Kidney capillary endothelial cell (primary cell): ENCODE measurements at places on chromosomes 1 and 21.

DNA sequence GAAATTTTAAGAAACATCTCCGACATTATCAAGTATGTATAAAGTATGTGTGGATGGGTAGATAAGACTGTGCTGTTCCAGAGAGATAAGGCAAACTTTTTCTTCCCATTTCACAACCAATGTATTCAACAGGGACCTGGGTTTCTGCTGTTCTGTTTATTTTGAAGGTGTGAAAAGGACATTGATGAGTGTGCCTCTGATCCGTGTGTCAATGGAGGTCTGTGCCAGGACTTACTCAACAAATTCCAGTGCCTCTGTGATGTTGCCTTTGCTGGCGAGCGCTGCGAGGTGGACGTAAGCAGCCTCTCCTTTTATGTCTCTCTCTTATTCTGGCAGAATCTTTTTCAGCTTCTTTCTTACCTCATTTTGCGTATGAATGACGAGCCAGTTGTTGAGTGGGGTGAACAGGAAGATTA is 174.0 kb downstream of the CRB1 start:
- DNase-seq = no peak

- DNase-seq = no peak
Observed at GRCh38 chr21:34857874-34858273, 189.1 kb downstream of the CLIC6 start.

DNA sequence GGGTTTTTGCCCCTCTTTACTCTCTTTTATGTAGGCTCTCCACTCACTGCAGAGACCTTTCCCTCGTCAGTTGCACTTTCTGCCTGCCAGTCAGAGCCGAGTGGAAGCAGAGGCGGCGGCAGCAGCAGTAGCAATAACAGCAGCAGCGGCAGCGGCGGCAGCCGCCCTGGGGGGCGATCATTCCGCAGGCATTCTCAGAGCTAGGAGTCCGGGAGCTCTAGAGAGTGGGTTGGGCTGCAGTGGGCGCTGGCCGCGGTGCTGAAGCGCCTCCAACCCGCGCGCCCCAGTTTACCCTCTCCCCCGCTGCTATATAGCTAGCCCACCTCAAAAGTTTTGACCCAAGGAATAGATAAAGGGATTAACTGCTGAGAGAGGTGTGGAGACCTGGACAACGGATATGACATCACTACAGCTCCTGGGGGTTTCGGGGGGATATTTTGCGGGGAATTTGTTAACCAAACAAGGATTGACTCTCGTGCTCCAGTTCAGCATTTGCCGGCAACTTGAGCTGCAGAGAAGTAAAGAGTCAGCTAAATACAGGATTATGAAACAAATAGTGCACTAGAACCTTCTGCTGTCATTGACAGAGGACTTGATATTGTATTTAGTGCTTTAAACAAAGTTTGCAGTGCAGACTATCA is at the start of gene OLFM3:
Gene OLFM3, minus strand, starts transcription at position 102 of the 641 bp plus-strand sequence.
- DNase-seq = peak; percentile 0

GRCh38 chr1:214233856-214234634 is 46.9 kb upstream of the SMYD2 start:
- DNase-seq = no peak

DNA sequence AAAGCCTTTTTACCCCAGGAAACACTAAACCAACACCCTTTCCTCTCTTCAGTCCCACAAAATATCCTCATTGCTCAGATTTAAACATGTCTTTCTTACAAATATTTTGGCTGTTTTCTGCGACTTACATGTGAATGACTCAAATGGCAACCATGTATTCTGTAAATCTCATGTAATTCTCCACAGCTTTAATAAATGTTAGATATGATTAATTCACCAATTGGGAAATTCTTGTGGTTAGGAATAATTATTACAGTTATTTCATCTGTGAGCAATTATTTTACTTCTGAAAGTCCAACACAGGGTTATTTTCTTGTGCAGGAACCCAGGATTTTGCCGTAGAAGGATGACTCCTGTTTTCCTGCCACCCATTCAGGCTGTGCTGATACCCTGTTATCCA is 431.5 kb downstream of the LMO4 start:
- no peak for DNase-seq

- DNase-seq = no peak
Observed at GRCh38 chr21:46025113-46025770, 43.7 kb downstream of the COL6A1 start.

DNA sequence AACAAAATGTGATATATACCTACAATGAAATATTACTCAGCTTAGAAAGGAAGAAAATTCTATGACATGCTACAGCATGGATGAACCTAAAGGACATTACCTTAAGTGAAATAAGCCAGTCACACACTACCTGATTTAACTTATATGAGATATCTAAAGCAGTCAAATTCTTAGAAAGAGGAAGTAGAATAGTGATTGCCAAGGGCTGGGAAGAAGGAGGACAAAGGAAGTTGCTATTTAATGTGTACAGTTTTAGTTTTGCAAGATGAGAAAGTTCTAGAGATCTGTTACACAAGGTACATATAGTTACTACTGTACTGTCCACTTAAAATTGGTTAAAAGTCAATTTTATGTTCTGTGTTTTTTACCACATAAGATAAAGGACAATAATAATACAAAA is 87.5 kb upstream of the KCTD3 start:
- no peak for DNase-seq

DNA sequence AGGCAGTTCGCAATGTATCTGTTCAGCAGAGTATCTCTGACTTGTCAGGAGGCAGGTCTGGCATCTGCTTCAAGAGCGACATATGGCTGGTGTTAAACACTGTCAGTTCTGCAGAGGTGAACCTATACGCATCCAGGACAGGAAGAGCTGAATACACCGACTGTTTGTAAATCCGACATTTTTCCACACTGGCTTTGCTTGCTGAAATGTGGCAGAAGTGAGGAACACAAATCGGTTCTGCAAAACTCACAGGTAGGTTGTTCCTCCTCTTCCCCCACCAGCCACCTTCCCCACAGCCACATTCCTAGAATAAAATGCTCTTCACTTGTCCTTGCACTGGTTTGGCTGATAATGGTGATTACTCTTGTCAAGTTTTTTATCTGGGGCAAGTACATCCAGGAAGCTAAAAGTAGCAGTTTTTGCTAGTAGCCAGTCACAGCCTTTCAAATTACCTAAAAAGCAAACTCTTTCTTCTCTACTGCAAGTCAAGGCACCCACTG is 289.2 kb downstream of the GRIK1 start:
- no peak for DNase-seq

DNA sequence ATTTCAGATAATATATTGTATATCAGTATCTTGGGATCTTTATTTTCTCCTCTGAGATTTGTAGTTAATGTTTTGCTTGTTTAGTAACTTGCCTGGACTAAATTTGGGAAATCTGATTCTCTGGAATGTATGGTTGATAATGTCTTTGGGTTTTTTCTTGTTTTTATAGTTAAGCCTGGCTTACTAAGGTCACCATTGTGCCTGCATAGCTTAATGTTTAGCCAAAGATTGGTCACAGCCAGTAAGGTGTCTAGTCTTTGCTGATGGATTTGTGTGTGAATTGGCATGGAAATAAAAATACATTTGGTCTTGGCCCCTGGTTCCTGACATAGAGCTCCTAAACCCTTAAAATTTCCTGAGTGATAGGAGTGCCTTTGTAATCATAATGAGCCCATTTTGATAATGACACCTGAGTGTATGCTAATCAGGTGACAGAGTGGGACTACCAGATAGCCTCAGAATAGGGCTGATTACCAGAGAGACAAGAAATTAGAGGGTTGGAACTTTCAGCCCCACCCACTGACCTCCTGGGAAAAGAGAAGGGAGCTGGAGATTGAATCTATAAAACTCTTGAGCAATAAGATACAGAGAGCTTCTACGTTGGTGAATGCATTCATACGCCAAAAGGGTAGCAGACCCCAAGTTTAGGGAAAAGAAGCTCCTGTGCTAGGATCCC is 47.9 kb upstream of the NUF2 start:
- DNase-seq = no peak

GRCh38 chr1:180424848-180425457 is 77.4 kb downstream of the ACBD6 start:
- DNase-seq = no peak

DNA sequence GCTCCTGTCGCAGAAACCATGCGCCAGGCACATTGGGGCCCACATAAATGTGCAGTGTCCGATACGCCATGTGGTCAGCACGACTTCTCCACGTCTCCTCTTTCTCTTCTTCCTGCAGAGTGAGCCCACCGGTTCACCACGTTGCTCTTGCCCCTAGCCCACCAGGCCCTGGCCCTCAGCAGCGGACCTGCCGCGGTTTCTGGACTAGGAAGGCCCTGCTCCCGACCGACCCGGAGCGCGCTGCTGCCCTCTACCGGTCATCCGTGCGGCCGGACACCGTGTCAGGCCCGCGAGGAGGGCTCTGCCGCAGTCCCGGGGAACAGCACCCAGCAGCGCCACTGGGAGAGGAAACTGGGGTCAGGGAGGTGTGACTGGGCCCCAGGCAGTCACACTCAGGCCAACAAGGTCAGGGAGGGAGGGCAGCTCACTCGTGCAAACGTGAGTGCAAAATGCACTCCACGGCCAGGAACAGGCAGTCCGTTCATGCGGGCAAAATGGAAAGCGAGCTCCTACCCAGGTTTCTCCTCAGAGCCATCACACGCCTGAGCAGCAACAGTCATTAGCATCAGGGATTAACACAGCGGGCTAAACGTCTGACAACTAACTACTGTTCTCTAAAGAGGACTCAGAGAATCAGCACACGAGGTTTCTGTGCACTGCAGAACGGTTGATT is 13.7 kb downstream of the TLR5 start:
- DNase-seq = peak; percentile 38

GRCh38 chr21:42681296-42682206 is 28.1 kb downstream of the PDE9A start:
- DNase-seq = no peak

- DNase-seq = no peak
Observed at GRCh38 chr1:15736038-15736891, at the start of gene SLC25A34. SLC25A34 (plus strand) TSS chr1:15736258; CDS start chr1:15736486, 228 bp downstream.

- no peak for DNase-seq
Observed at GRCh38 chr1:198903203-198903602, 264.4 kb downstream of the PTPRC start.

GRCh38 chr1:105608713-105609112 is 1447.8 kb upstream of the PRMT6 start:
- DNase-seq = no peak

- no peak for DNase-seq
Observed at GRCh38 chr1:11847667-11848372, at the start of gene NPPA. NPPA (minus strand) TSS chr1:11847783; CDS start chr1:11847684, 99 bp downstream.

DNA sequence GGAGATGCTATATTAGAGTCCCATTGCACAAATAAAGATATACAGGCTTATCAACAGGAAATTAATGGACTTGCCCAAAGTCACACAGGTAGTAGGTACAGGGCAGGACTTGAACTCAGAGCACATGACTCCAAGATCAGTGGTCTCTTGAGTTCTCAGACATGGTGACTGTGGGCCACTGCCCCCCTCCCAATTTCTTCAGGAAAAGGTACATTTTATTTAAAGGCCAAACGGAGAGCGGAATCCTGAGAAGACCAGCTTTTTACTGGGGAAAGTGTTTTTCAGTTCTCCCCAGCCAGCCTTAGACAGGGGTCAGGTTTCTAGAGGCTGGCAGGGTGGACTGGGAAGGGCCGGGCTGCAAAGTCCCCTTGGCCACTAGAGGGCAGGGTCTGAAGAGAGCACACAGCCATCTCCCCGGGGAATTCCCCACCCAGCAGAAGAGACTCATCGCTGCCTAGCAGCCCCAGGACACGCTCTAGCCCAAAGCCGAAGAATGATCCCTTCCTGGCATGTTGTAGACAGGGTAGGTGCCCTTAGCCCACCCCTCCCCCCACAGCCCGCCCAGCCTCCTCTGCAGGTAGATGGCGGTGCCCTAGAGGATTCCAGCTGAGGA is 29.7 kb downstream of the ACP6 start:
- DNase-seq = peak; percentile 64

GRCh38 chr1:75615613-75616435 is 4.9 kb upstream of the SLC44A5 start:
- DNase-seq = peak; percentile 23

GRCh38 chr1:45586769-45587168 is 2.9 kb downstream of the NASP start:
- DNase-seq = no peak

GRCh38 chr21:26443867-26444266 is 129.2 kb downstream of the CYYR1 start:
- no peak for DNase-seq

GRCh38 chr1:231613419-231614349 is 12.9 kb upstream of the DISC1 start:
- no peak for DNase-seq

DNA sequence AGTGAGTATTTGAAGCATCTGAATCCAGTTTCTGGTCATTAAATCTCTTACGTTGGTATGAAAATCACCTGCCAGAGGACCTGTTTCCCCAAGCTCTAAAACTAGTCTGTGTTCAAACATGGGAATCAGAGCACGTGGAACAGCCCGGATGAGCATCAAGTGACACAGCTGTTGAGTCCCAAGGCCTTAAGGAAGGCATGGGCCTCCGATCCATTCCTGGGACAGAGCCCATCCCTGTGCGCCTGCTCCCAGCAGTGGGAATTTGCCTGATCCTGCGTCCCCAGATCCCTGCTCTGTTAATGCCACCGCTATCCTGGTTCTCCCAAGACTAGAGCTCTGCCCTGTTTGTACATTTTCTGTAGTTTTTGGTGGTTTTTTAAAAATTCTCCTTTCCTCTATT is 68.4 kb upstream of the FBXO28 start:
- DNase-seq = no peak

DNA sequence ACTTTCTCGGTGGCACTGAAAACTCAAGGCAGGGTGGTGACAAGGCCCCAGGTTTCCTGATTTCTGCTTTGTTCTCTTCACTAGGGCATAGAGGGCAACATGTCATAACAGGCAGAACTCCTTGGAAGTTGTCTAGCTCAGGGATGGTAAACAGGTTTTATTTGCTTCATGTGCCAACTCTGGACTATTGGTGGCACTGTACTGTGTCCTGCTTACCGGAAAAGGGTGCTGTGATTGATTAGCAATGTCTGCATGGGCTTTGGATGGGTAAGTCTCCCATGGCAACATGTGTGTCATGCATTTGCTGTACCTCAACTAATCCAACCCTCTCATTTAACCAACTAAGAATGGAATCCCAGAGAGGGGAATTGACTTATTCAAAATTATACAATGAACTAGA is 70.7 kb upstream of the USP24 start:
- DNase-seq = no peak

DNA sequence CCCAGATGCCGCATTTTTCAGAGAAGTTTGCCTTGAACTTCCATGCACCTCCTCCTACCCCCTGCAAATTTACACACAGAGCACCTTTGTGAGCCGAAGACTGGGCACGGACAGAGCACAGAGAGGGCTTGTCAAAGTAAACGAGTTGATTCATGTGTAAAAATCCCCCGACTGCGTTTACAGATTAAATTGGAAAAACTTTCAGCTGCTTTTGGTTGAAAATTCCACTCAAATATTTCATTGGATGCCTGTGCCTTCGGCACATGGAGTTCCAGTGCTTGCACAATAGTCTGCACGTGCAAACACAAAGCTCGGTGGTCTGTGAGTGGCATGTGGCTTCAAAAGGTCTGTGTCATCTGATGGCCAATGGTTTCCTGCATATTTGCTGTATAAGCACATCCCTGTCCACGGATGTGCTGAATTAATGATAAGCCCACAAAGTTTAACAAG is 177.5 kb downstream of the SETD4 start:
- DNase-seq = no peak
